ENCODE measurements at places on chromosomes 12 and 14.

GRCh38 chr14:106681568-106681967, 1155.2 kb downstream of the TMEM121 start:
- DNase-seq: no peak

DNA sequence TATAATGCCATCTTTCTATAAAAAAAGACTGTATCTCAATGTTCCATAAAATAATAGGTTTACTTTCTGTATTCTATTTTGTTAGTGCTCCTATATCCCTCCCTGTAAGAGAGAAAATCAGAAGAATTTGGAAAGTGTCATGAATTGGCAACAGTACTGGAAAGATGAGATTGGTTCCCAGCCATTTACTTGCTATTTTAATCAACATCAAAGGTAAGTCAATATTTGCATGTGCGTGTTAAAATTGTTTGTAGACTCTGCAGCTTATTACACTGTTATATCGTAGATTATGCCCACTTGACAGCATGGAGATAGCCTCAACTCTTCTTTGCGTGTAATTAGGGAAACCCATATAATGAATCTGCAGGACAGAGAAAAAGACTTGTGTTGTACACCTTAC, 34.0 kb downstream of the KCNMB4 start:
- no peak for DNase-seq

DNA sequence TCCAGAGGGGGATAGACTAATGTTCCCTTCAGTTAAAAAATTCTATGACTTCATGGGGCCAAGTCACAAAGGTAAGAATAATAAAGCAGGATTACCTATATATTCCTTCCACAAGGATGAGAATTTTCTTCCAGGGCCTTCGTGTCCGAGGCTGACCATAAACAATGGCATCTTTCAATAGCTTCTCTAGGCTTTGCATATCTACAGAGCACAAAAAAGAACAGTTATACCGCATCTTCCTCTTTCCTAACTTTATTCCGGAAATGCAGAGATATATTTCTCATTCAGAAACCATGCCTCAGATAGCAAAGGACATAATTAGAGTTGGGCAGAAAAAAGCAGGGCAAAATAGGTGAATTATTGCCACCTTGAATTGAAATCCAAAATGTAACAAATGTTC, 58.3 kb upstream of the ISM2 start:
- no peak for DNase-seq

DNA sequence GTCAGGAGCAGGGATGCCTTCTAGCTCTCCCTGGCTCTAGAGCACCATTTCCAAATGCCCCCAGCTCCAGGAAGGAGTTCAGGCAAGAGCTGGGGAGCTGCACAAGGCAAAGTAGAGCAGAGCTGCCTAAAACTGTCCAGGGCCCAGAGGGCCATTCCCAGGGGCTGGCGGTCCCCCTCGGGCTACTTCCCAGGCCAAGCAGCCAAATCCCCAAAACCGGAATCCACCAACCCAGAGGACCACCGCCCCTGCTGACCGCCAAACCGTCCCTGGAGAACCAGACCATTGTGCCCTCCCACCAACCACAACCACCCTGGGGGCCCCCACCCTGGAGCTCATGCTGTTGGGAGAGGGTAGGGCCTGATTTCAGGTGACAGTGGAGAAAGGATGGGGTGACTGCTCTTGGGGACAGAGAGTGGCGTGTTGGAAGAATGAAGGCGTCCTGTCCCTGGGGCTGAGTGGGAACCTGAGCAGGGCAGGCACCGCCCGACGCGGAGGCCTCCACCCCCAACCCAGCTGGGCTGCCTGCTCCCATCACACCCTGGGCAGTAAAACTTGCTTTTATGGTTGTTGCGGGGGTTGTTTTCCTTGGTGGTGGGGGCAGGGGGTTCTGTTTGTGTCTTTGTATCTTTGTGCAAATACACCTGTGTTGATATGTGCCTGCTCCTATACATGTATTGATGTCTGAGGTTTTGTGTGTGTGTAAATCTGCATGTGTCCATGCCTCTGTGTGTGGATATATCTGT, 24.0 kb upstream of the KRT78 start:
- DNase-seq: no peak

- DNase-seq: no peak
These were observed 3.0 kb downstream of the ETV6 start for GRCh38 chr12:11652351-11653040.

DNA sequence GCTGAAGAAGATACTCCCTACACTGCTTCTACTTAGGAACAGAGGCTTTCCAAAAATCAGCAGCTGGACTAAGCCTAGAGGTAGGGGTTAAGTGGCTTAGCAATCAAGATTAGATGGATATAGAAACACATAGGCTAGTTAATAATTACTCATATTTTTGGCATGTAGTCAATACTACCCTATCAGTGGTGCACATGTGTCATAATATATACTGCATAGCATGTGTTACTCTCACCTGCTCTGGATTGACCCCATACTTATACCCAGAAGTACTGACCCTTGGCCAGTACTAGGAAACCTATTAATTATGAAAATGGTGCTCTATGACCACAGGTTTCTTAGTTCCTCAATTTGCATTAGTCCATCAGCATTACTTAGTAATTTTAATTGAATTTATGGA, 528.4 kb upstream of the LMO3 start:
- DNase-seq: no peak

DNA sequence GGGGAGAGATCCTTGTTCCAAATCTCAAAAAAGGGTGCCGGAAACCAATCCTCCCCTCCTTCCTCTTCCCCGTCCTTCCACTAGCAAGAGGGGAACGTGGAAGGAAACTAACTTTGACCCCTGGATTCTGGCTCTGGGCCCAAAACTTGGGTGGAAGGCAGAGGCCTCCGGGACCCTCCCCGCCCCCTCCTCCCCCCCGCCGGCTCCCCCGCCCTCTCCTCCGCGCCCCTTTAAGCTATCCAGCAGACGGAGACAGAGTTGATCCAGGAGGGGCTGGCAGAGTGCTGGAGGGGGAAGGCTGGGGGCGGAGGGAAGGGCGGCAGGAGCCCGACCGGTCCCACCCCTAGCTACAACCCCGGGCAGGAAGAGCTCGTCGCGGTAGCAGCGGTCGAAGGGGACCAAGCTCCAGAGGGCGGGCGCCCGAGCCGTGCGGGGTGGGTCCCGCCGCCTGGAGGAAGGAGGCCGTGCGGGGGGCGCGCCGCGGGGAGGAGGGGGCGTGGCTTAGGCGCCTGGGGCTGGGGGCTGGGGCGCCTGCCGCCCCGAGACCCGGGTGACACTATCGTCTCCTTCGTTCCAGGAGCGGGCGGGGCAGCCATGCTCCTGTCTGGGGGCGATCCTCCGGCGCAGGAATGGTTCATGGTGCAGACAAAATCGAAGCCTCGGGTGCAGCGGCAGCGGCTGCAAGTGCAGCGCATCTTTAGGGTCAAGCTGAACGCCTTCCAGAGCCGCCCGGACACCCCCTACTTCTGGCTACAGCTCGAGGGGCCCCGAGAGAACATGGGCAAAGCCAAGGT, at the start of gene NYNRIN:
NYNRIN (plus strand) TSS at position 351 of the 794 bp plus-strand sequence; CDS start at position 595, 244 bp downstream.
- DNase-seq: no peak

GRCh38 chr14:32474478-32475195, 145.5 kb downstream of the AKAP6 start:
- no peak for DNase-seq
